ENCODE measurements at places on chromosomes 4 and X.

DNA sequence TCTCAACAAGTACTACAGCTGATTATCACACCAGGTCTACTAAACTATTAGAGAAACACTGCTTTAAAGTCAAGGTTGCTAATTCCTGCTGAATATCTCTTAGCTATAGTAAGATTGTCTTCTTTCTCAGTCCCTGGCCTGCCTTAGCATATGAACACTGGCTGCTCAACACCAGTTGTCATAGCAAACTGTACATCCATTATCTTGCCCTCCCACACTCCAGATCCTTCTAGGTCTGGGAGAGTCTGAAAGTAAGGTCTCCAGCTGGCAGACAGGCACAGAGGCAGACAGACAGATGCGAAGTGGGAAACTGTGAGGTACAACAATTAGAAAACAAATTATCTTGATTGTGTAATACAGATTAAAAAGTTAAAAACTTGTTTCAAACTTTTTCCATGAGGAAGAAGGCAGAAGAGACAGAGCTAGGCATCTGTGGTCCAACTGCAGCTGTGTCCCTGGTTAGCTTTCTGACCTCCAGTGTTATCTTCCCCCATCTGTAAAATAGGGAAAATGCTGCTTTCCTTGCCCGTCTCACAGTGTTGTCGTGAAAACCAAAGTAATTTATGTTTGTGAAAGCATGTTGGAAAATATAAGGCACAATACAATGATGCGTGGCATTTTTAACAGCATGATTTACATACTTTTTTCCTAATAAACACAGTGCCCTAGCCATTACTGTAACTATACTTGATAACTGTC lies 133.8 kb downstream of the KLHL13 start:
- no peak for DNase-seq

GRCh38 chrX:57286507-57287251 lies at the start of gene FAAH2:
TSS of gene FAAH2 (plus strand) at chrX:57286706. CDS start at chrX:57286826, 120 bp downstream.
- peak; percentile 15 for DNase-seq

DNA sequence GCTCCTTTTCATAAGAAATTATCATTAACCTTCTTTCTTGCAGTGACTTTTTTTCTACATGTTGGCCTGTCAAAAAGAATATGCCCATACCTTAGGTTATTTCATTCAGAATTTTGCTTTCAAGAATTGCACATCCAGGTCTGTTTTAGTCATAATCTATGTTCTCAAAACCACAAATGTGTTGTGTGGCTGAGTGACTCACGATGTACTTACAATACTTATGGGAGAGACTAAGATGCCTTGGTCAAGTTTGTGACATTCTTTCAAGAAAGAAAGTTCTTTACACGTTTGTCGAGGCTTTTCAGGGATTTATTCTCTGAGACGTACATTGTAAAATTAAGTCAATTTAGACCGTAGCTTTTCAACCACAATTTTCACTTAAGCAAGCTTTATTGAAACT lies 396.7 kb downstream of the FSTL5 start:
- no peak for DNase-seq

GRCh38 chrX:9665113-9665512 lies 100.5 kb downstream of the GPR143 start:
- DNase-seq, result no peak

DNA sequence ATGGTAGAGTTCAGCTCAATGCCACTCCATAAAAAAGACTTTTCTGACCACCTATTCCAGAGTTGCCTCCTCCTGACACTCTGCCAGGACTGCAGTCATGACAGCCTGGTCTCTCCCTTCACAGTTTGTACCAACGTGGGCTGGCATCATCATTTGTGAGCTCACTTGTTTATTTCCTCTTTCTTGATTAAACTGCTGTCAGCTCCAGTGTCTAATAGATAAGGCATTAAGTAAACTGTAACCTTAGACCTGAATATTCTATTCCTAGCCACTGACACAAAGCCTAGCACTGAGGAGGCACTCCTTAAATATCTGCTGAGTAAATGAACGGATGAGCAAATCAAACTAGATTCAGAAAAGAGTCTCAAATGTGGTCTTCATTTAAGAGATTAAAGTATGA lies 48.7 kb downstream of the DDX60 start:
- no peak for DNase-seq

GRCh38 chr4:2792711-2793585 lies at the start of gene SH3BP2:
TSS of gene SH3BP2 (plus strand) at chr4:2793085. CDS start at chr4:2820618, 27,533 bp downstream.
- DNase-seq, result peak; percentile 98

GRCh38 chr4:88537709-88538108 lies 14.1 kb upstream of the PYURF start:
- DNase-seq, result no peak

- no peak for DNase-seq
Observed at GRCh38 chrX:110561034-110561433, 202.4 kb downstream of the RTL9 start.

- no peak for DNase-seq
Observed at GRCh38 chr4:115360431-115360830, 247.0 kb upstream of the NDST4 start.

DNA sequence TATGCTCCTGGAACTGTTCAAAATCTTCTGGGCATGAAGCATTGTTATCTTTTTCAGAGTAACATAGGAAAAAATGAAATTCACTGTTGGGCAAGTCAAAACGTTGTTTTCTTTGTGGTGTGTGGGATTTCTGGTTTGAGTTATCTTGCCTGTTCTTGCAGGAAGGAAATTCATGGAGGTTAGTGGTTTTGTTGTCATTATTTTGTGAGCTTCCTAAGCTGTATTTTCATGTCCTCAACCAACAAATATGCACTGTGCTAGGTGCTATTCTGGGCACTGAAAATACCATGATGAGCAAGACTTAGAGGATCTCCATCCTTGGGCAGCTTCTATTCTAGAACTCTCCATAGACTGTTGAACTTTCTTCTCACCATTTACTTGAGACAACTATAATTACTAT lies 16.9 kb downstream of the SPINK2 start:
- DNase-seq, result no peak

DNA sequence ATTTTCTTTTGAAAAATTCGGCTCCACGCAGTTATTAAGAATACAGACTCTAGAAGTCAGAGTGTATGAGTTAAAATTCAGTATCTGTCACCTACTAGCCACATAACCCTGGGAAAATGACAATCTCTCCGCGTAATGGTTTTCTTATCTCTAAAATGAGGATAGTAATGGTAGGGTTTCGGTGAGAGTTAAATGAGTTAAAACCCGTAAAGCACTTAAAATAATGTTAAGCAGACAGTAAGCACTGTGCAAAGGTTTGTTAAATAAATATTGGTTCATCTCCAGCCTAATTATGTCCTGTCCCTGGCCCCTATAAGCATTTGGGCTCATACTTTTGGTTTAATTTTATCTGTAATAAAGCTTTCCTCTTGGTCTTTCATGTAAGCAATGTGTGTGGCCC lies 350.8 kb upstream of the GRIA3 start:
- DNase-seq, result no peak

DNA sequence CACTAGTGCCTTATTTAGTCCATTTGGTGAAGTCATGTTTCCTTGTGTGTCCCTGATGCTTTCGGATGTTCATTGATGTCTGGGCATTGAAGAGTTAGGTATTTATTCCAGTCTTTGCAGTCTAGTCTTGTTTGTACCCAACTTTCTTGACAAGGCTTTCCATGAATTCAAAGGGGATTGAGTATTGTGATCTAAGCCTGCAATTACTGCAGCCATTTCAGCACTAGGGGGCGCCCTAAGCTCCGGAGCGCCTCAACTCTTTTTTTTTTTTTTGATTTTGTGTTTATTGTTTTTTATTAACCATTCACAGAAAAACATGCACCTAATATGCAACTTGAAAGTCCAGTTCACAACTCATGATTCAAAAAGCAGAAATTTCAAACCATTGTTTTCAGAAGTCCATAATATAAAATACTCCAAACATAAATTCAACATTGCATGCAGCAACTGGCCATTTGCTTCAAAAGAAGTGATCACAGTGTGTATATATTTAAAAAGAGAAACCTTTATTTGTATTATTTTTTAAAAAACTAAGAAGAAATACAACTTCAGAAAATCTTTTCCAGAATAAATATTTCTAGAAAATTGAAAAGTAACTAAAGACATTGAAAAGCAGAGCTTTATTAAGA lies 59.2 kb downstream of the PTPN13 start:
- peak; percentile 27 for DNase-seq

DNA sequence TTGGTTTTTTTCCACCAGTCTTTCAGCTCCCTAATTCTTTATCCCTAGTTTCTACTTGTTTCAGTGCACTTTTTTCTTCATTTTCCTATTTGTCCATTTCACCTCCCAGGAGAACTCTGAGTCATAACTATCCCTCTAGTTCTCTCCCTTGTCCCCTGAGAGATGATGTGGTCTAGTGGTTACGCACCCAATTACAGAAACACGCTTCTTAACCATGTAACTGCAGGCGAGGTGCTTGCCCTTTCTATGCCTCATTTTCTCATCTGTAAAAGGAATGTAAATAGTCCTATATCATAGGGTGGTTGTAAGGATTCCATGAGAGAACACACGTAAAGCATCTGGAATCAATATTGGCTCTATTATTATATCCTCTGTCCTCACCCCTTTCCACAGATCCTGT lies 8.8 kb upstream of the GRPR start:
- no peak for DNase-seq

DNA sequence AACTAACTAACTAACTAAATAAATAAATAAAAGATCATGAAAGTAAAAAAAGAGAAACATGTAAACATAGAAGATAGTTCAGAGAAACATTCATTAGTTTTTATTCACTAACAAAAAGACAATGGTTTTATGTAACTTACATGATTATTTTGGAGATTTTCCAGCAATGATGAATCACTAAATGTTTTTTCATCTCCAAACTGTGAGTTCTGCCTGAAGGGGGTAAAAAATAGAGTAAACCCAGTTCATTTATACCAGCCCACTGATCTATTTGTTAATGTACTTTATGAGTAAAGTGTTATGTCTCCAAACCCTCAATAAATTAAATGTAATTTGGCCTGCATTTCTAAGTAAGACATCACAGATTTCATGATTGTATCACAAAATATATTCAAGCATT lies 101.1 kb downstream of the ATP8A1 start:
- no peak for DNase-seq

- DNase-seq, result peak; percentile 70
Observed at GRCh38 chr4:1216869-1217294, 32.0 kb downstream of the CTBP1 start.

DNA sequence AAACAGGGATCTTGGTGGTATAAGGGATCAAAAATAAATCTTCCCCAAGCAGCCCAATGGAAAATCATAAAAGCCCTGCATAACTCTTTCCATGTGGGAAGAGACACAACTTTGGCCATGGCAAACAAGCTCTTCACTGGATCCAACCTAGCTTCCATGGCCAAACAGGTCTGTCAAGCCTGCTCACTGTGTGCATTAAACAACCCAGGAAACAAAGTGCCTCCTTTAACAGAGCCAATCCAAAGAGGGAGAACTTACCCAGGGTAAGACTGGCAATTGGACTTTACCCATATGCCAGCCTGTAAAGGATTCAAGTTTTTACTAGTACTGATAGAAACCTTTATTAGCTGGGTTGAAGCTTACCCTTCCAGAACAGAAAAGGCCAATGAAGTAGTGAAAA lies 7.6 kb upstream of the HERC5 start:
- no peak for DNase-seq

GRCh38 chr4:138259824-138260223 lies 17.7 kb upstream of the SLC7A11 start:
- no peak for DNase-seq

GRCh38 chr4:76867880-76868655 lies 29.9 kb downstream of the SOWAHB start:
- no peak for DNase-seq

DNA sequence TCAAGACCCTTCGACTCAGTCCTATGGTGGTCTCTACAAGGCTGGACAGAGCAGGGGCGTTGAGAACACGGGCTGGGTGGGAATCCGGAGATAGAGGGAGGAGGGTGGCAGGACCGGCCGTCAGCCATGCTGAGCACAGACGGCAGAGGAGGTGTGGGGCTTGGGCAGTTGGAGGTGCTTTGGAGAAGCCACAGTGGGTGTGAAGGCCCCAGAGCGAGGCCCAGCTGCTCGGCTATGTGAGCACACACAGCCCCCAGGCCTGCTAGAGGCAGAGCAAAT lies 4.2 kb downstream of the PDE6B start:
- DNase-seq, result no peak

DNA sequence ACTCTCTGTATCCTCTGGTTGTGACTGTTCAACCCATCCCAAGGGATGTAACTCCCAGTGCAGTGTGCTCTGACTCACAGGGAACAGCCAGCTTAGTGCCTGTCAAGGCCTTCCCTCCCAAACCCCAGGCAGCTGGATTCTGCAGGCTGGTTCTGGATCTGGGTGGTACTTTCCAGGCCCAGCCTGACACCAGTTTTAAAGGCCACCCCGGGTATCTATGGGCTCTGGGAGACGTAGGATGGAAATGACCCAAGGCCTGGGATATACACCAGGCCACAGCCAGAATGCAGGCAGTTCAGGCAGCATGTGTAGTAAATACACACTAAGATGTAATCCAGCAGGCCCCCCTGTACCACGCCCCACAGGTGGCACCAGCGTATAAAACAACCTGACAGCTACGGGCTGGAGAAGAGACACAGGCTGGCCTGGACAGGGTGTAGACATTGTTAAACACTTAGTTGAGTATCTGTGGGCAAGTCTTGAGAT lies 64.2 kb downstream of the SPINK2 start:
- no peak for DNase-seq

DNA sequence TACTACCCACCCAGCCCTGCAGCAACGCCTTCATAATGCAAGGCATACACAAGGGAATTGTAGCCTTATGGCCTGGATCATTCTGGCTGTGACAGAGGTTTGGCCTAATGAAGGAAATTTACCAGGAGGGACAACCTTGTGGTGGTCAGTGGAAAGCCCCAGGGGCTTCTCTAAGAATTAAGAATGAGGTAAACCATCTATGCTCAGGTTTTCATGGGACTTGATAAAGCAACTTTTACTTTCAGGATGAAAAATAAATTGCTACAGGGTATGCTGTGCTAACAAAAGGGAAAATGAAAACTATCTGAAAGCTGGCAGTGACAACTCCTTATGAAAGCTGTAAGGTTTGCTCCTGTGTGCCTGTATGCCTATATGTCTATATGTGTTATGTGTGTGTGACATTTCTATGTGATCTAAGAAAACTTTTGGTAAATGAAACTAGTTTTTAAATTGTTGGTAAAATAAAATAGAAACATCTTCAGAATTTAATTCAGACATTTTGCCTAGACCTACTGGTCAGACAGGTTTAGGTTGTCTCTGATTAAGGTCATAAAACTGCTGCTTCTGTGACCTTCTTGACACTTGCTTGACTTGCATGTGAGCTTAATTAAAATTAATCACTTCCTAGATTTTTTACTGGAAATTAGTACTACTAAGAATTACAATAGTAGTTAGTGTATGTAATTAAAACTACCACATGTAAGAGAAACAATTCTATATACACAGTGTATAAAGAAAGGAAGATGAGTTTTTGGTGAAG lies 19.9 kb upstream of the TXK start:
- DNase-seq, result no peak

DNA sequence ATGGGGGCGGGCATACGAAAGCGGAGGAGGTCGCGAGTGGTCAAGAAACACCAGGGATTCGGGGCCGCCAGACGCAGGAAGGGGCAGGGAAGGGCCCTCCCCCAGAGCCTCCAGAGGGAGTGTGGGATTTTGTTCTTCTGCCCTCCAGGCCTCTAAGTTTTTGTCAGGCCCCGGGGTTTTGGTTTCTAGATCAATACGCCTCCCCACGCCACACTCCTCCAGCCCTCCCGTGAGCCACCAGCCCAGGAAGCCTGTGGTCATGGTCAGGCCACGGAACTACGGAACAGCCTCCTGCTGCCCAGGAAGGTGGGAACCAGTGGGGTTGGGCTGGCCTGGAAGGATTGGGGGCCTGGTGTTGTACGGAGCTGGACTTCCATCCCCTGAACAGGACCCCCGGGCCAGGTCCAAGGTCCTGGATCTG lies 38.4 kb downstream of the CPLX1 start:
- DNase-seq, result peak; percentile 35

- DNase-seq, result no peak
Observed at GRCh38 chrX:1582686-1583437, 8.5 kb upstream of the AKAP17A start.
